Anterior cingulate cortex (tissue), 58 donors: ENCODE measurements at places on chromosomes 7 and 10.

GRCh38 chr10:28186461-28186860, 116.4 kb downstream of the MPP7 start:
- DNase-seq, result no peak

GRCh38 chr7:139681463-139681755, 96.4 kb downstream of the HIPK2 start:
- no peak for DNase-seq

DNA sequence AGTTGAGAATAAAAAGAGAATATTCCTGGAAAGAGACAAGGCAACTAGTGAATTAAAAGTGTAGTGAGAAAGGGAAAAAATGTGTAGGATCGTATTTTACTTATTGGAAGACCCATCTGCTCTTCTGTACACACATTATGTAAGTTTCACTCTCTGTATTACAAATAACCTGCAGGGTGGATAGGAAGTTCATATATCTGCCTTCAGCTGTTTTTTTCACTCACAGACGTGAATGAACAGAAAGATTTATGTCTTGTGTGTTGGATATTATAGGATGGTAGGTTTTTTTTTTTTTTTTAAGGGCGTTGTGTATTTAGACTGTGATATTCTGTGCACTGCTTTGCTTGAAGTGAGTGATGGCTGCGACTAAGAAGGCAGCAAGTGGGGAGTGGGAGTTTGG, 266.5 kb downstream of the AUTS2 start:
- DNase-seq, result no peak

DNA sequence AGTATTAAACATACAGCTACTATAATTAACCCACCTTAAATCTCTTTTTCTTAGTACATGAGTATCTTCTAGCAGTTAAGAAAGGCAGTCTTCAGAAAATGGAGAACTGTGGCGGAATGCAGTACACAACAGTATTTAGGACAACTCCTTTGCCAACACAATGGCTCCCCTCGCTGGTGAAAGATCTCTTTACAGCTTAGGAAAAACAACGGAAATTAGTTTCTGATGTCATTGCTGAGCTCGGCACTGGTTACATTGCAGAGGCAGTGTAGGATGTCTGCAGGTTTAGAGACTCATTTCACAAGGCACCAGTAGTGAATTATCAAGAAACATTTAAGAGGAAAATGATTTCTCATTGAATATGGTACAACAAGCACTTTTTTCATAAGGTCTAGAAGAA, 43.4 kb downstream of the GLRX3 start:
- DNase-seq, result peak; percentile 38

DNA sequence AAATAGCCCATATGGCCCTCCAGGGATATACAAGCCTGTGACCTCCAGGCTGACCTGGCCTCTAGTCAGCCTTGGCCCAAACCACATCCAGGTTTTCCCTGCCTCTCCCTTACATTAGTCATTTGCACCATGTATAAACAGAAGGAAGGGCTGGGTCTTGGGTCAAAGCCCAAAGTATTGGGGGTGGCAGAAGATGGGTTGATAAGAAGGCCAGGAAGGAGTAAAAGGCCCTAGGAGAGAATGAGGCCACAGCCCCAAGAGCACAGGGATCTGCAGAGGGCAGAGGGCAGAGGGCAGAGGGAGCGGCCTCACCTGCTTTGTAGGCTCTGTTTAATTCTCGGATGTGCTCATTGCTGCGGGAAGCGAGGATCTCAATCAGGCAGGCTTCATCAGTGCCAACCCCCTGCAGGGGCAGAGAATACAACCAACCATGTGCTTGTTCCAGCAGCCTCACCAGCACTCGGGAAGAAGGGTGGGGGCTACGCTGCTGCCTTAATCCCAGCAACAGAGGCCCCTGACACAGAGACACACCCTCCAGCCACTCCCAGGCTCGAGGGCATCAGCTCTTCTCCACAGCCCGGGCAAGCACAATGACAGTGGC, 31.3 kb downstream of the PLAC9 start:
- no peak for DNase-seq

DNA sequence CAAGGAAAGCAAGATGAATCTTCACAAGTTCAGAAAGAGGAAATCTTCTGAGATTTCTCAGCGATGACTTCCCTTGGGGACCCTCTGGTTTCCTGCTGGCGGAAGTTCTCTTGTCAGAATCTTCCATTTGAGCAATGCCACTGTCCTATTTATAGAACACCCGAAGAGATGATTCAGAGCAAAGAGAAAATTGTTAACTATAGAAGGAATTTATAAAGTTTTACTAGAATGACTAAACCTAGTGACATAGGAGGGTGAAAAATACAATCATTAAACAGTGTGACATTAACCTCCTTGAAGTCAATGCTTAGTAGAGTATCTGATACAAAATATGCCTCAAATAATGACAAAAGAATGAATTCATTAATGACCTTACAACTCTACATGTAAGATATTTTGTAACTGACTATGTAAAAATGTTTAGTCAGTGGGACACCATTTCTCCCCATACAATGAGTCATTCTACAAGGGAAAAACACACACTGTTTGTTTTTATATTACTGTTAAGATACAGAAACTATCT, 206.5 kb upstream of the CNTNAP2 start:
- no peak for DNase-seq

- no peak for DNase-seq
These were observed 114.8 kb upstream of the ARID5B start for GRCh38 chr10:61786728-61787127.

DNA sequence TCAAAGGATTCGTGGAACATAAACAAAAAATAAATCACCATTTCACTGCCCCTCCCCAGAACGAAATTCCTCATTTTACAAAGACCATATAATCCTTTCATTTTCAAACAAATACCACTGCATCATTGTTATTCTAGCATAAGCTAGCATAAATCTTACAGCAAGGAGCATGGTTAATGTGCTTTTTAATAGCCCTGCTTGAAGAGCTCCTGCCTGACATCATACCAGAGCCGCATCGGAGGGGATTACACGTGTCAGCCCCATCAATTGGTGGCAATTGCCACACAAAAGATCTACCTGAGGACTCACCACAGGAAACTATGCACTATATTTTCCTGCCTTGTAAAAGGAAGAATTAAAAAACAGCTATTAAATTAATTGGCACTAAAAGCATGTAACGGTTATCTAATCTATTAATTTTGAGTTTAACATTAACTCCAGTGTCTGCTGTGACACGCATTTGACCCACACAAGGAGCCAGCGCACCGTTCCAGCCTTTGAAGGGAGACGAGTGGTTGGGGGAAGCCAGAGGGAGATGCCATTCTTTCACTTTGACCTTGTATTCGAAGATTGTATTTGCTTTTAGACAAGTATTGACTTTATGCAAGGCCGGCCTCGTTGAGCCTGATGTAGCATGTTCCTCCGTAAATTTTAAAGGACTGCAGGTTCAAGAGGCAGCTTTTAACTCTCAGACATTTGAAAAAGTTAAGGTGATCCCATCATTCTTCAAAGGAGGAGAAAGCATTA, 261.1 kb upstream of the RNF32 start:
- no peak for DNase-seq

GRCh38 chr10:129486805-129487204, 19.8 kb downstream of the MGMT start:
- no peak for DNase-seq

DNA sequence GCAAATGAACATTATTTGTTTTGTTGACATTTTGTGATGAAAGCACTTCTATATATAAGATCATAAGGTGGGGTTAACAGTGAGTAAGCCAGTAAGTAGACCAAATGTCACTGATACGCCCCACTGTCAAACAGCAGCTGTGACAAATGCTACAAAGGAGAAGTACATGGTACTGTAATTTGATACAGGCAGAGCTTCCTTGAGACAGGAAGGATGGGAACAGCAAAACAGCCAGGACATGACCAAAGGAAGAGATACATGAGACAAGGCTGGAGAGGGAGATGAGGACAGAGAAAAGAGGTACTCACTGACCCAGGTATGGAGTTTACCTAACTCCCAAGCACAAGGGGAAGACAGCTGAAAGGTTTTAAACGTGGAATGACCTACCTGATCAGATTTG, 127.0 kb downstream of the SRPK2 start:
- no peak for DNase-seq

- no peak for DNase-seq
These were observed 2.0 kb upstream of the ASB13 start for GRCh38 chr10:5668429-5668828.

- DNase-seq, result no peak
These were observed 10.4 kb downstream of the TNS3 start for GRCh38 chr7:47571331-47572093.
